ENCODE measurements at places on chromosomes 12 and 14.

DNA sequence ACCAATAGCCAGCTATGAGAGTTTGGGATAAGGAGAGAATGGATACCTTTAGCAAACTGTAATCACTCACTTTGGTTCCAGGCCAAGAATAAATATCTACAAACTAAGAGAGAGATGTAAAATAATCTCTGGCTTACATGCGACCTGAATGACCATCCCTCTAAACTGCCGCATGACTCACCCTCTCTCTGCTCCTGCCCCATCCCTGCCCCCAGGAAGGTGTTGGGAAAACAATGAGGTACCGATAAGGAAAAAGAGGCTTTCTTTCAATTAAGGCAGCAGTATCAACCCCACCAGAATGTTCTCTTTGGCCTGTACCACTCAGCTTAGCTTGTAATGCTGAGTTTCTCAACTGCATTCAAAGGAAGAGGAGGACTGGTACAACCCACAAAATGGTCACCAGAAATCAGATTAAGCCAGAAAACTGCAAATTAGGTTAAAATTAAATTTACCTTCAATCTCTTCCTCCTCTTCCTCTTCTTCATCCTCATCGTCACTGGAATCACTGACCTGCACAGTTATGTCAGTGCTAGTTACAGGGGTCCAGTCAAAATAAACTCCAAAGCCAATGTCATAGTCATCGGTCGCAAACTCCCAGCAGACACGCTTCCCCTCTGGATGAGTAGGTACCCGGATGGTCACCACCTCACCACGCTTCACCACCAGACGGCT lies 22.0 kb downstream of the GSTZ1 start:
- DNase-seq: no peak

- DNase-seq: no peak
Observed at GRCh38 chr12:120997448-120997847, 18.8 kb downstream of the C12orf43 start.

DNA sequence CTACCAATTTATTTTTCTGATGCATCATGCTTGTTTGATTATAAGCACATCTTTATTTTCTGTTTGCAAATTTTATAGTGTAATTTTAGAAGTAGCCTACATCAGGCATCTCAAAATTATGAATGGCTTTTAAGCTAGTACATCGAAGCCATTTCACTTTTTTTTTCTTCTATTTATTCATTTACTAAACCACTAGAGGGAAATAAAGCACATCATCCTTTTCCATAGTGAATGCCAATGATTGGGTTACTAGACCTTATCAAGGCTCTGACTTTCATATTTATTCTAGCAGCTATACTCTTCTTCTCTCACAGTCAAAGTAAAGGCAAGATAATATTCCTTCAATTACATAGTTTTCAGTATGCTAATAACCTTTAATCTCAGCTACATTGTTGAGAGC lies 736.4 kb upstream of the LRFN5 start:
- peak; percentile 1 for DNase-seq

GRCh38 chr14:23352506-23353432 lies at the start of gene SLC22A17:
SLC22A17 (minus strand) TSS chr14:23352887.
- DNase-seq: peak; percentile 47

DNA sequence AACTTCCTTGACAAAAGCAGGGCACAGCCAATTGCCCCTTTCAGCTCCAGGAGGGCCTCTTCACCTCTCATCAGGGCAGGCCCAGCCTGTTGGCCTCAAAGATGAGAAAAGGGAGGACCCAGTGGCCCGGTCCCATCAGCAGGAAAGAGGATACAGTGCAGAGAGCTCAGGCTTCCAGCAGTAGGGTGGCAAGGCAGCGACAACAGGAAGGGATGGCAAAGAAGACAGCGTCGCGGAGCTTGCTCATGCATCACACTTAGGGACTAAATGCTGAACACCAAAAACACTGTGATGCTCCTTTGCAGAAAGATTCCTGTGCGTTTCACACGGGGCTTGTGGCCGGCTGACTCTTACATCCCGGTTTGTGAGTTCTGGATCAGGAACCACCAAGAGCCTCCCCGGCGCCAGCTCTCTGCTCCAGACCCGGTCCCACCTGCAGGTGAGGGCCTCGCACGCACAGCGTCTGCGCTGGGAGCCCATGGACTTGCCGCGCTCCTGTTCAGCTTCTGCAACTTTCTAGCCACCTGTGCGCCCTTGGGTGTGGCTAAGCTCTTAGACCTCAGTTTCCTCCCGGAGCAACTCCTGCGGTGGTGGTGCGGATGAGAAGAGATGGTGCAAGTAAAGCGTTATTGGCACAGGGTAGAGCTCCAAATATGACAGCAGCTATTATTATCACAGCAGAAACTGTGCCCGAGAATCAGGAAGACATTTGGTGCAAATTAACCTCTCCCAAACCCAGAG lies 15.3 kb upstream of the BCL7A start:
- DNase-seq: no peak

All from COLO829 (cell line).